Thymus (tissue), 14 donors: ENCODE measurements at places on chromosomes 7 and 10. TPM values are rescaled to one million over a fixed set of nuclear protein-coding genes. Genes with fewer than 3 reads are reported as not detected.

The SLC13A1 gene
- under 0.01 TPM for total RNA-seq

GRCh38 chr7:34430456-34430855 lies 227.6 kb upstream of the NPSR1 start:
- H3K27me3 ChIP-seq, result no peaks in the 10 kb centered on the region
- no peak overlapping the region for H3K27ac ChIP-seq
- H3K36me3 ChIP-seq, result no peaks in the 10 kb centered on the region
- no peaks in the 10 kb centered on the region for H3K4me1 ChIP-seq
- H3K4me3 ChIP-seq, result no peak overlapping the region
- DNase-seq, result no peak

DNA sequence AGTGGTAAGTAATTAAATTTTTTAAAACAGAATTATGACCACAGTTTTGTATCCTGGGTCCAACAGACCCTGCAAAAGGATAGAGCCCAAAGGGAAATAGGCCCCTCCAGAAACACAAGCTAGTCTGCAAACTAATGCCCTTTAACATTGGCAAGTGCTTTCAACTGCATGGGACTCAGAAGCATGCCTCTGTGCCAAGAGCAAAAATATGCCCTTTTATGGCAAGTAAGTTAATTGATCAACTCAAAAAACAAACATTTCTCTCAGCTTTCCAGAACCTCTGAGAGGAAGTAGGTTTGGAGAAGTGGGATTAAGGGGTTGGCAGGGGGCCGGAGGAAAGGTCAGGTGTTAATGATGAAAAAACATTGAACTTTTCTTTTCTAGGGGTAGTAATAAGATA lies 186.6 kb upstream of the PRSS1 start:
- no peak overlapping the region for H3K4me3 ChIP-seq
- H3K36me3 ChIP-seq, result no peaks in the 10 kb centered on the region
- H3K27me3 ChIP-seq, result no peaks in the 10 kb centered on the region
- no peak for DNase-seq
- H3K4me1 ChIP-seq, result no peaks in the 10 kb centered on the region

- no peak overlapping the region for H3K4me3 ChIP-seq
- no peak overlapping the region for H3K27ac ChIP-seq
- no peak for DNase-seq
- no peaks in the 10 kb centered on the region for H3K36me3 ChIP-seq
- H3K27me3 ChIP-seq, result no peaks in the 10 kb centered on the region
- no peaks in the 10 kb centered on the region for H3K4me1 ChIP-seq
Observed at GRCh38 chr7:44537442-44537841, 3.7 kb downstream of the NPC1L1 start.

GRCh38 chr7:50197549-50197948 lies 104.5 kb upstream of the ZPBP start:
- no peaks in the 10 kb centered on the region for H3K36me3 ChIP-seq
- DNase-seq, result no peak
- H3K4me3 ChIP-seq, result no peak overlapping the region
- H3K27me3 ChIP-seq, result no peaks in the 10 kb centered on the region
- peaks cover 30% of the 10 kb centered on the region for H3K4me1 ChIP-seq

DNA sequence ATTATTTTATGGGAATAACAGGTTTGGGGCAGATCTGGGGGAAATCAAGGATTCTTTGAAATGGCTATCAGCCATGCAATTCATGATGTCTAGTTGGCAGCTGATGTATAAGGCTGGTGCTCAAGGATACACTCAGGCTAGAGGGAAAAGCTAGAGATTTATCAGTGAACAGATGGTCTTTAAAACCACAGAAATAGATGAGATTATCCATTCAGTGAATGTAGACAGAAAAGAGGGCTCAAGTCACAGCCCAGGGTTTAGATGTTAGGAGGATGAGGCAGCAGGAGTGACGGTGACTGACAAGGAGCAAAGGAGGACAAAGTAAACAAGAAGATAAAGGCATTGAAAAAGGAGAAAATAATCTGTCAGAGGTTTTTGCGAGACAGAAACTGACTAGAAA lies 238.7 kb downstream of the CDK14 start:
- no peaks in the 10 kb centered on the region for H3K36me3 ChIP-seq
- no peaks in the 10 kb centered on the region for H3K27me3 ChIP-seq
- no peaks in the 10 kb centered on the region for H3K4me1 ChIP-seq
- no peak overlapping the region for H3K27ac ChIP-seq

- peaks cover 58% of the 10 kb centered on the region for H3K4me1 ChIP-seq
- peak overlapping the region; percentile 0 for H3K4me3 ChIP-seq
- no peaks in the 10 kb centered on the region for H3K36me3 ChIP-seq
- peak overlapping the region; percentile 86 for H3K27ac ChIP-seq
- H3K27me3 ChIP-seq, result no peaks in the 10 kb centered on the region
- DNase-seq, result peak; percentile 65
Observed at GRCh38 chr7:150668472-150668911, 17.0 kb upstream of the GIMAP2 start.
